ENCODE measurements at places on chromosomes 4 and X. TPM values are rescaled to one million over a fixed set of nuclear protein-coding genes. Genes with fewer than 3 reads are reported as not detected.
A peak's percentile ranks its signal among the peaks of the same experiment; 100 is the strongest.

DNA sequence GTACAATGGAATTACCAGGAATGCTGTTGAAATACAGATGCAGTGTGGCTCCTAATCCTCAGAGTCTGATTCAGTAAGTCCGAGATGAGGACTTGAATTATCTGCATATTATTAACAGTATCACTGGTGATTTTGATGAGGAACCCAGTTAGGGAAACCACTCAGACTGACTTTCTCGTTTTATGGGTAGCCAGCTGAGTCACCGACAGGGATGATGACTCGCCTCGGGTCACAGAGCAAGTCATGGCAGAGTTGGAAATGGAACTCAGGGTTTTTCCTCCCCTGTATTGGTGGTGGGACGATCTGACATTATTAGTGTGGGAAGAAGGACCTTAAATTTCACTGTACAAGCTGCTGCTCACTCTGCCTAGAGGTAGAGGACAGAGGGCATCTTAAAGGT, 51.3 kb downstream of the RTL9 start:
- DNase-seq, result no peak

DNA sequence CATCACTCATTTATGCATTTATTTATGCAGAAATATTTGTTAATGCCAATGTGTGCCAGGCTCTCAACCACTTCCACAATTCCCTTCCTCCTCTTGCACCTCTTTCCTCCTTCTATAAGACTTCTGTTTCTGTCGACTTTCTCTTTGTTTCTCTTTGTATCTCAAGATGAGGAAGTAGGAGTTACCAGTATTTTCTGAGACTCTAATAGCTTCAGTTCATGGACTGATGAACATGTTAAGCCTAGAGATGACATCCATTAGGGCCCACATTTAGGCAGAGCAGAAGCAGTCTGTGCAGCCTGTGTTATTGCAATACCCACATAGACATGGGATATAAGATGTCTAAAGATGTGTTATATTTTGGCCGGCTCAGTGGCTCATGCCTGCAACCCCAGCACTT, 241.8 kb upstream of the SMIM31 start:
- DNase-seq, result no peak

GRCh38 chr4:125266901-125267604, 47.7 kb upstream of the FAT4 start:
- DNase-seq, result no peak

DNA sequence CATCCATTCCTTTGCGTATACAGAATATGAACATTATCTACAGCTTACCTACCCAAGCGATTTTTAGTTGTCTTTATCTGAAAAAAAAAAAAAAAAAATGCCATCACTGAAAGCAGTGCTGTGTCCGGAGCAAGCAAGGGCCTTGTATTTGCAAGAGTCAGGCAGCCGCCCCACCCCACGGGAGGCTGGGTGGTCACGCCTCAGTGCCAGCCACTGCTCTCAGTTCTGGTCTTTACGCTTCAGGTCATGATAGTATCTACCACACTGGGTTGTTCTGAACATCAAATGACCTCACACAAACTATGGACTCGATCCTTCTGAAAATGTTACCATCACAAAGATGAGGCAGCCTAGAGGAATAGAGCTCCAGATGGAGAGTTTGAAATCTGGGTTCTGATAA, 62.7 kb upstream of the HELT start:
- no peak for DNase-seq

DNA sequence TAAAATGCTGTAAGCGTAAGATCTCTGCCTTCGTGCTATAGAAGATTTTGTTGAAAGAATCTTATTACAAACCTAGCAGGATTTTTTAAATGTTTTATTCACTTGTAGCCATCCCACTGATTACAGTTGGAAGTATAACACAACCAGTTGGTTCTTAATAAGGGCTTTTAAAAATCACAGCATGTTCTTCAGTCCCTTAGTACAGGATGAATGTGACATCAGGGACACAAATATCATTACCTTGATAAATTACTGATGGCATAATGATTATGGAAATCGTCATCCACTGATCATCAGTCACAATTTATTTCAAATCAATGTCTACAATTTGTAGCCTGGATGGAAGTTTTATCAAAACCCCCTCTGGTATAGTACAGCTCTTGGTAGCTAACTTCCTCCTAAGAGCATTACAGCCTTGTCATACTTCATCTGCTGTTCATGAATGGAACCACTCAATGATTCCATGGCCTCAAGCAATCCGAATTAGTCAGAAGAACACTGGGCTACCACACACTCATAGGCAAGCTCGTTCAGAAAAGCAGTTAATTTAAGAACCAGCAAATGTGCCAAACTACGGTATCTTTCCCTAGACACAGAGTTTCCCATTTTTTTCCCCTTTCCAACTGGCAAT, 389.2 kb upstream of the TENM3 start:
- no peak for DNase-seq

- DNase-seq, result no peak
Measured at GRCh38 chr4:42955746-42956505, 63.4 kb downstream of the GRXCR1 start.

- no peak for DNase-seq
Measured at GRCh38 chrX:124256216-124256615, 76.2 kb upstream of the TEX13D start.

DNA sequence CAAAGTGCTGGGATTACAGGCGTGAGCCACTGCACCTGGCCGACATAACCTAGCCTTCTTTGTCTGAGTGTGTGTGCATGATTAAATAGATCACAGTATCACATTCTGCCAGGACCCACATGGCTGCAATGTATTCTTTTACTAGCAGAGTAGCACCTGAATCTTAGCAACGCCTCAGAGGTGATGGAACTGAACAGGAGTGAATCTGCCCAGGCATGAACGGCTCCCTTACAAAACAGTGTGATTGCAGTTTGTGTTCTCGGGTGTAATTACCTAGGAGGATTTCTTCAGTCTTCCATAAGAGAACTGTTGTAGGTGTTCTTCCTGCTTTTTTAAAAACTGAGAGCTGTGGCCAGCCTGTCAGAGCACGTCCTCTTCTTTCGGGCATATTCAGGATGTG, 122.7 kb upstream of the STS start:
- no peak for DNase-seq

DNA sequence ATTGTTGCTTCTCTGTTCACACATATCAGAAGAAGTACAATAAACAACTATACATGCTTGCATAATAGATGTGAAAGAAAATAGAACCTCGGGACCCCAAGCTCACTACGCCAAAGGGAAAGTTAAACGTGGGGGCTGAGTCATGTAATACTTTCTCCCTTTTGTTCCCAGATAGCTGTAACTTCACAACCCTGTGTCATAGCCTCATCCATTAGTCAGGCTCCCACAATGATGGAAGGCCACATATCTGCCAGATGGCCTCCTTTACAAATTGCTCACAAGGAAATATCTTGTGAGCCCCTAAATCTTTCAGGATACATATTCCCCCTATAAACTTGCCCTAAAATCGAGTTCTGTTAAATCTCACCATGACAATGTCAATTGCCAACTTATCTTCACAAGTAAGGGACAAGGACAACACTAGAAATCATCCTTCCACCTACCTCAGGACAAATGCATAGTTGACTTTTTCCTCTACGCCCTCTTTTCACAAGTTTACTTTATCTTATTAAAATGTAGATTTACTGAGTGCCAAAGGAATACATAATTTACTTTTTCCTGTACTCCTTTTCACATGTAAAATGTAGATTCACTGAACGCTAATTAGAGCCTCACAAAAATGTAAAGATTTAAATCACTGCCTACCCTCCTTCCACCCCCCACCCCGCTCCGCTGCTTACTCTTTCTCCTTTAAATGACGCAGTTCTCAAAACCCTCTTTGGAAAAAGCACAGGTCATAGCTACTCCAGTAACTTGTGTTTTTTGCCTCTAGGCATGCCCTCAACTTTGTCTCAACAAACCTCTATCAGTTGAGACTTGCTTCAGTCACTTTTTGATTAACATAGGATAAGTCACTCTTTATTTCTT, 477.1 kb downstream of the DTHD1 start:
- DNase-seq, result no peak

DNA sequence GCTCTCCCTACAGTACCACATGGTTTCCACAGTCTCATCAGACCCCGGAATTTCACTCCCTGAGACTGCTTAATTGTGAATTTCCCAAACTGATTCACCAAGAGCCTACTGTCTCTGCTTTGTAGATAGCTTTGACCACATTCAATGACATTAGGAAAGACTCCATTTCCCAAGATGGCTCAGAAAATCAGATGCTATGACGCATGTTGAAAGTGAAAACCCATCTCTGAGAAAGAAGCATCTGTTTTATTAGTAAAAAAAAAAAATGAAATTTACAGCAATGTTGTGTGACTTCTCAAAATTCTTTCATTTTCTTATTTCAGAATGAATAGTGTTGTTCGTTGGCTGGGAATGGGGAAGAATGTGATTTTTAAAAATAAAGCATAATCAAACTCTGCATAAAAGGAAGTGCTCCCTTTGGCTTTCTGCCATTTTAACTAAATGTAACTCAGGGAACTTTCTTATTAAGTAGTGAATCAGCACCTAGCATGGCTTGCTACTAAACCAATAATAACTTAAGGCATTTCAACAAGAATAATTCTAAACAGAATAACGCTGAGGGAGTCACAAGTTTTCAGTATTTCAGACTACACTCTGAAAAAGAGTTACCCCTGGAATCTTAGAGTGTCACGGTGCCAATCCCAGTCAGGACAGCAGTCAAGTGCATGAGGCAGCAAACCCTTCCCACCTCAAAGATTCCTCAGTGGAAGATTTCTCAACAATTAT, 97.4 kb upstream of the MYOZ2 start:
- no peak for DNase-seq

- DNase-seq, result no peak
Measured at GRCh38 chr4:154973244-154974035, 192.4 kb downstream of the RBM46 start.

- no peak for DNase-seq
Measured at GRCh38 chrX:127596882-127597281, 455.3 kb downstream of the ACTRT1 start.

GRCh38 chr4:7020290-7020689, 22.9 kb upstream of the TADA2B start:
- peak; percentile 48 for DNase-seq

DNA sequence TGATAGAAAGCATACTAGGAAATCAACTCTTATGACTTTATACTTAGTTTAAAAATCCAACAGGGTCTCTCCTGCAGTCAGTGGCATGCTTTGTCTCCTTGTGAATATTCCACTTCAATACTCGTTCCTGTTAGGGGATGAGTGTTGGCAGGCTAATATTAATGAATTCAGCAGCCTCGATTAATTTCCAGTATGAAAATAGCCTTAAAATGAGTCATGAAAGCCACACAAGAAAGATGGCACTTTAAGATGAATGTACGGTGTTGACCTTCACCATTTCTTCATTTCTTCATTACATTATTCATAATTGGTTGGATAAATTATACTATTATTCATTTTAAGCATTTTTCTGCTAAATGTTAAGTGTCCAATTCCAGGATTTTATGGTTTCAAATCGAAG, 29.2 kb downstream of the GABRB1 start:
- DNase-seq, result no peak

GRCh38 chr4:35250761-35251160, 993.6 kb downstream of the ARAP2 start:
- DNase-seq, result no peak

GRCh38 chrX:149515954-149516602, 11.0 kb upstream of the IDS start:
- DNase-seq, result no peak

The AWAT2 gene
- total RNA-seq, result not detected

The PABPC1L2B gene
- not detected for total RNA-seq

The CC2D2A gene
- total RNA-seq, result 31.5 TPM

The ASB5 gene
- not detected for total RNA-seq

The COL4A5 gene
- total RNA-seq, result 211 TPM

The CYTL1 gene
- total RNA-seq, result 67.3 TPM

The PABPC1L2A gene
- total RNA-seq, result not detected

The FRMPD3 gene
- not detected for total RNA-seq

The EVC2 gene
- total RNA-seq, result 2.8 TPM

The PNMA3 gene
- total RNA-seq, result 0.67 TPM
